ENCODE measurements at places on chromosomes 7 and 10.

DNA sequence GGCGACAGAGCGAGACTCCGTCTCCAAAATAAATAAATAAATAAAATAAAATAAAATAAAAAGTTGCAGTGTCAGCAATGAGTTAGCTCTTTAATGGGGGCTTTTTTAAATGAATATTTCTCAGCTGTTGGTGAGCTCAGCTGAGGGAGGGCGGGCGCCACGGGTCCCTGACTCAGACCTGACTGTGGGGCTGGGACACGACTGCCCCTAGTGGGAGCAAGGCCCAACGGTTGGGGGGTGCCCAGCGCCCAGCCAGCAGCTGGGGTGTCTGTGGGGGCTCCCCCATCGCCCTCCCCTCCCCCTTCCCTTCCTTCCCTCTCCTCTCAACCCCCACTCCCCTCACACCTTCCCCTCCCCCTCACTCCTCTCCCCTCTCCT is 46.6 kb downstream of the PWWP2B start:
- no peak for DNase-seq

DNA sequence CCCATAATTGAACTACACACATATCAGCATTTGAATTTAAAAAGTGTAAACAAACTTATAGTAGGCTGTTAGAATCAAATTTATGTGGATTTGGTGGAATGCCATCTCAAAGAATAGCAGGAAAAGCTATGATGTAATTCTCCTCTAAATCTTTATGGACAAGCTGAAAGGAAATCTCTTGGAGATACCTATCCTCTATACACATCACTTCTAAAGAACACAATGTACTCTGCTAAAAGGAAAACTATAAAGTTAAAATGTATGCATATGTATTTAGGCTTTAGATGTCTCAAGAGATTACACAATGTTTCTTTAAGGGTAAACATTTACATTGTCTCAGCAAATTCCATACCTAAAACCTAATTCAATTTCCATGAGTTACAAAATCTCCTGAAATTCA is 323.3 kb downstream of the CRPPA start:
- no peak for DNase-seq

DNA sequence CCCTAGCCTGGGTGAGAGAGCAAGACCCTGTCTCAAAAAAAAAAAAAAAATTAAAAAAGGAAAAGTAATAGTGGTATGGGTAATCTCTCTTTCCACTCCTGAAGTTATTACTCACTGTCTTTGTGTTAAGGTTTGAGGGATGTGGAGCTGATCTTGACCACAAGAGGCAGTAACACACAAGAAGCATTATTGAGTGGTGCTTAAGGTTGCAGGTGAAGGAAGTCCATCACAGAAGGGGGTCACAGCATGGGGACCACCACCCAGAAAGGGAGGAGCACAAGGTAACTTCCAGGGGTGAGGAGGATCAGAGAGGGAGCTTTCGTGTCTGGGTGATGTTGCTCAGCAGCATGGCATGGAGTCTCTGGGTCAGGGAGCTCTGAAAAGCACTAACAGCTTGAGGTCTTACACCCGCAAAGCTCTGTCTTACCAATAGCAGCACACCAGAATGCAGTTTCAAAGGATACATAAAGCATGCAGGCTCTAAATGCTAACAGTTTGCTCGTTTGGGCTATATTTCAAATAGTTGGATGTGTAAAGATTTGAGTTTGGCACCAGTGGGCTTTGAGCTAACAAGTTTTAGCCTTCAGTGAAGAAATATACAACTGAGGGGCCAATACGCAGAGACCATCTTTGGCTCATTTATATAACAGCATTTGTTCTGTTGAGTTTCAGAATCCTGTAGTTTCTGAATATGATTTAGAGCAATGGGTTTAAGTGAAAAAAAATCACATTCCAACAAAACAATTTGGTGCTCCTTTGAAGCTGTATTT is 100.4 kb upstream of the DNAJC1 start:
- DNase-seq: no peak

- no peak for DNase-seq
Observed at GRCh38 chr10:114110174-114110972, 63.6 kb downstream of the CCDC186 start.

GRCh38 chr7:78224923-78225322 is 426.4 kb downstream of the PHTF2 start:
- DNase-seq: no peak

- no peak for DNase-seq
Observed at GRCh38 chr10:14311206-14311957, 19.3 kb downstream of the FRMD4A start.

GRCh38 chr7:27247000-27247399 is 4.4 kb downstream of the EVX1 start:
- no peak for DNase-seq

GRCh38 chr7:155003092-155003375 is at the start of gene PAXIP1:
Gene PAXIP1 (minus strand): TSS chr7:155003124. CDS start chr7:155002929, 195 bp downstream.
- no peak for DNase-seq

DNA sequence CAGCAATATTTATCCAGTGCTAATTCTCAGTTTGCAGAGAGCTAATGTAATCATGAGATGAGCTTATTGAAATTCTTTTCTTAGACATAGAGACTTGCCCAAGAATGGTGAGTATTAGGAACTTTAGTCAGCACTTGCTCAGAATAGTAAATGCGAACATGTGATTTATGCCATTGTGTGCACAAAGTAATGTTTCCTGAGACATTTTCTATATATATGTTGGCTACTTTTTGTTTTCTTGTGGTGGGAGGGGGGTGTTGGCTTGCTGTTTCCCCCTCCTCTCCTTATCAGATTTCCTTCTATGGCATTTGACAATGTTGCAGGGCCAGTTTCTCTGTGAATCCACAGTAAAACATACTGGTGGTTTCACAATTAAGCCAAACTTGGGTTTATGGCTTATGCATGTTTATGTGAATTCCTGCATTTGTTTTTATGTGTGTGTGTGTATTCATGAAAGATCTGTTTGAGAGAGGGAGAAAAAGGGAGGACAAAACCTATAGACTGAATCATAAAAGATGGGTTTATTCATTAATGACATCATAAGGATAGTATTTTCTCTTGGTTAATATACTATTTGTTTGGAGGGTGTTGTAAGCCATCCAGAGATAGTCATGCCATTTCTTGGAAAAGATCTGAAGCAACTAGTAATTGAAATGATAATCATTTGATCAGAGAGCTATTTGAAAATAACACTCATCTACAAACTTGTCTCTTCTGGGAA is 36.3 kb downstream of the ARID5B start:
- DNase-seq: no peak

DNA sequence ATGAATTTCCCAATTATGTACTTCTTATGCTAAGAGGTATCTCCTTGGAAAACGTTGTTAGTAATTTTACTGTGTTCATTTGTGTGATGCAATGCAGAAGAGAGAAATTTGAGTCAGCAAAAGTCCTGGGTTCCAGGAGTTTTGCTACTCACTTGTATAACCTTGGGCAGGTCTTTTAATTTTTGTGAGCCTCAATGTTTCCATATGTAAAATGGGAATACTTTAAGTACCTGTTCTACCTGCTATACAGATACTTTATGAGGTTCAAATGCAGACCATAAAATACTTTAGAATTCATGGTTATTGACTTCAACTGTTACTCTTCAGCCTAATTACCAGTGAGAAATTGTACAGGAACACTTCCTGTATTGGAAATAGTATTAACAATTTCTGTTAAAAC is 185.5 kb downstream of the MLLT10 start:
- no peak for DNase-seq

- no peak for DNase-seq
Observed at GRCh38 chr7:108234971-108235450, 104.8 kb upstream of the LAMB4 start.

- DNase-seq: no peak
Observed at GRCh38 chr10:86756511-86757112, at the start of gene BMPR1A. Gene BMPR1A (plus strand): TSS chr10:86756619. CDS start chr10:86876019, 119,400 bp downstream.

GRCh38 chr10:6348096-6348874 is 145.6 kb downstream of the PFKFB3 start:
- no peak for DNase-seq

- DNase-seq: no peak
Observed at GRCh38 chr10:132728321-132728720, 57.6 kb downstream of the NKX6-2 start.

- DNase-seq: no peak
Observed at GRCh38 chr7:50312250-50313162, 8.0 kb downstream of the IKZF1 start.

DNA sequence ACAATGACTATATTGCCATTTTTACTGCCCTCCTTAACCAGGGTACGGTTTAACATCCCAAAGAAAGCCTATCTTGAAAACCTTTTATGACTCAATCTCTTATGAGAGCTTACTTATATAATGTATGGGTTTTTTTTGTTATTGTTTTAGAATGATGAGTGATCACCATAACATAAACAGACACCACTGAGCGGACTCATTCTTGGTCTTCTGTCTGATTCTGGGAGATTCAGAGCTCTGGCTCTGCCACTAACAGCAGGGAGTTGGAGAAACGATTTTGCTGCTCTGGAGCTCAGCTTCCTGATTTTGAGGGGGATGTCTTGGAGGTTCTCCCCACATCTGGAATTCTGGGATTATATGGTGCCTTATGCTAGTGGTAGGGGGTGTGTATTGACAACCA is 244.1 kb downstream of the FRMD4A start:
- DNase-seq: no peak

- no peak for DNase-seq
Observed at GRCh38 chr7:92503767-92504166, 24.6 kb downstream of the PEX1 start.

DNA sequence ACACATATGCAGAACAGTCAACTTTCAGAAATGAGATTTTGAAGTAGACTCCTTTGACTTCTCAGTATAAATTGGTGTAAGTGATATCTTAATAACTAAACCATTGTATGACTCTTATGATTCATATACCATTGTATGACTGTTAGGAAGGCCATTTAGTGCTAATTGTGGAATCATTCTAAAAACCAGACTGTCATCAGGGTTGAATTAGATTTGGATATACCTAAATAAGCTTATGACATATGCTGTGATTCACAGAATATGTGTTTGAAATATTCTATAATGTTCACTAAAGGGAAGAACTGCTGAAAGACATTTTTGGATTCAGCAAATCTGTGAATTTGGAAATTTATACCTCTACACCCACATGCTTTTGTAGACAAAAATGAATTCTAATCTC is 438.1 kb downstream of the MDFIC start:
- DNase-seq: no peak

DNA sequence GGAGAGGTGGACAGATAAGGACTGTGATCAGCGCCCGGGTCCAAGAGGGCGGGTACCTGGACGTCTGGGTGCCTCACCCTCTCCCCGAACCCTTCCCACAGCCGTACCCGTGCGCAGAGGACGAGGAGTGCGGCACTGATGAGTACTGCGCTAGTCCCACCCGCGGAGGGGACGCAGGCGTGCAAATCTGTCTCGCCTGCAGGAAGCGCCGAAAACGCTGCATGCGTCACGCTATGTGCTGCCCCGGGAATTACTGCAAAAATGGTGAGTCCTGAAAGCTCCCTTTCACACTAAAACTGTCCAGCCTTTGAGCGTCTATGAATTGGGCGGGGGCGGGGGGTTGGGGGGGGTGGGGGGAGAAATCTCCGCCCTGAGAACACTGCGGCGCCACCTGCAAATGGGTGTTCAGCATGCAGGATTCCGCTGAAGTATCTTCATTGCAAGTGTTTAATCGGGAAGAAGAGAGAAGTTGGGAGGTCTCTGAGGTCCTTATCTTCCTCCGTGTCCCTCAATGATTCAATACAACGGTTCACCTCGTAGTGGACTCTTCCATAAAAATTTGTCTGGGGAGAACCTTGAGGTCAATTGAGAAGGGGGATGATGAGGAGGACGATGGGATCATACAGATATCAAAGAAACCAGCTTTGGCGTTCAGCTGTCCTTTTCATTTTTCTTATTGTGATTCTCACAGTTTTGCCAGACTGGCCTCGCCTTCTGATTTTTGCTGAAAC is 906 bp downstream of the DKK1 start:
- DNase-seq: no peak

All from keratinocyte (primary cell).